ENCODE measurements at places on chromosomes 2 and 18. TPM values are rescaled to one million over a fixed set of nuclear protein-coding genes. Genes with fewer than 3 reads are reported as not detected.

GRCh38 chr2:167686691-167687090, 560.7 kb downstream of the STK39 start:
- DNase-seq = no peak

GRCh38 chr2:48826986-48827385, 71.5 kb upstream of the LHCGR start:
- DNase-seq = no peak

- DNase-seq = no peak
These were observed 26.1 kb downstream of the SLC39A10 start for GRCh38 chr2:195683174-195683573.

- no peak for DNase-seq
These were observed 124.1 kb upstream of the FIGN start for GRCh38 chr2:163859951-163860350.

DNA sequence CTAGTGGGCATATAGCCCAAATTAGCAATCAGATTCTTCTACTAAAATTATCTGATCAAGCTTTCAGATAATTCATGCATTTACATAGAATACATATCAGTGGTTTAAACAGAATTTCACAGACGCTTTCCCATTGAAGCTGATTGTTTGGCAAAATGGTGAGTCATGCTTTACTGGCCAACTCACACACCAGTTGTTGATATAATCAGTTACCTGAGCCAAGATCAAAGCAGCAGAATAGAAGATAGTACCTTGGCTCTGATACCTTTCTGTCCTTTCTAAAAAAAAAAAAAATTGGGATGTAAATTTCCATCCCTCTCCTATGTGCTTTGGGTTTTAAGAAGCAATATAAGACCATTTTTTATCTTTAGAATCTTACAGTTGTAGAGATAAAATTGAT, 178.0 kb downstream of the MCFD2 start:
- DNase-seq = no peak

DNA sequence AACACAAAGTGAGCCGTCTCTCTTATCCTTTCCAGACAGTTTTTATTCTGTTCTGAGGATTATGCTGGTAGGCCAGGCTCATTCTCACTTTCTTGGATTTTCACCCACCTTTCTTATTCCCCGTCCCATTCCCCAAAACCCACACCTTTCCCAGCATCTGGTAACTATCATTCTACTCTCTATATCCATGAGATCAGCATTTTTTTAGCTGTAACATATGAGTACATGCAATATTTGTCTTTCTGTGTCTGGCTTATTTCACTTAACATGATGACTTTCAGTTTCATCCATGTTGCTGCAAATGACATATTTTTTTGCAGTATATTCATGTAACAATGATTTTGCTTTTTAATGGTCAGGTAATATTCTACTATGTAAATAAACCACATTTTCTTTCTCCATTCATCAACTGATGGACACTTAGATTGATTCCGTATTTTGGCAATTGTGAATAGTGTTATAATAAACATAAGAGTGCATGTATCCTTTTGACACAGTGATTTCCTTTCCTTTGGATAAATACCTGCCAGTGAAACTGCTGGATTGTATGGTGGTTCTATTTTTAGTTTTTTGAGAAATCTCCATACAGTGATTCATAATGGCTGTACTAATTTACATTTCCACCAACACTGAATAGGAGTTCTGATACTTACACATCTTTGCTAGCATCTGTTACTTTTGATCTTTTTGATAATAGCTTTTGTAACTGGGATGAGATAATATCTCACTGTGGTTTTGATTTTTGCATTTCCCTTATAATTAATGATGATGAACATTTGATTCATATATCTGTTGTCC, 289.3 kb downstream of the RPRM start:
- no peak for DNase-seq

- DNase-seq = no peak
These were observed 56.4 kb downstream of the THADA start for GRCh38 chr2:43539436-43539835.

DNA sequence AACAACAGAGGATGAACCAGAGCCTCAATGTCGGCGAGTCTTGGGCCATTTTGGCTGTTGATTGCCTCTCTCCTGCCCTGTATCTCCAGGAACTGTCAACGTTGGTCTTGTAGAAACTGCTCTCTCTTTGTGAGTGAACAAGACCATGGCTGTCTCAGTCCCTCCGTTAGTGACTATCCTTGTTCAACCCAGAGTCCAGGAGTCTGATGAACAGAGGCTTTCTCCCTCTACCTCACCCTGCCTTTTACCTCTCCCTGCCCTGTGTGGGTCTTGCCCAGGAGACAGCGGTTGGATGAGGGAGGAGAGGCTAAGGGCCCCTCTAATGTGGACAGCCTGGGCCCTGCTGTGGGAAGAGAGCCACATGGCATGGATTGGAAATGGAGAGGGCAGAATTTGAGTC, 32.8 kb downstream of the INPP4A start:
- no peak for DNase-seq

GRCh38 chr18:49993299-49993698, 180.0 kb upstream of the ACAA2 start:
- DNase-seq = no peak

- no peak for DNase-seq
These were observed 26.9 kb upstream of the INSIG2 start for GRCh38 chr2:118061135-118061955.

DNA sequence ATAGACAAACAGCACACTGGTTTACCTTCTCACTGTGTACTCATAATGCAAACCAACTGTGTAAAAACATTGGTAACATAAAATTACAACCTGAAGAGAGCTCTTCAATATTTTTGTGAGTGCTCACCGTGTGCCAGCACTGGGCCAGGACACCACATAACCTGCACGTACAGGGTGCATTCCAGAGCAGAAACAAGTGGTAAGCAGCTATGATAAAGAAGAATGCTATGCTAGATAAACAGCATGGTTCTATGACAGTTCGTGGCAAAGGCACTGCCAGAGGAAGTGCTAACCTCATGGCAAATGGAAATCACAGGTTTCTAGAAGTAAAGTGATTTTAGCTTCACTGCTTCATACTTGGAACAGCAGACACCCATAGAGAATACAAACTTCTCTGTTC, 343.5 kb downstream of the MTX2 start:
- DNase-seq = no peak

DNA sequence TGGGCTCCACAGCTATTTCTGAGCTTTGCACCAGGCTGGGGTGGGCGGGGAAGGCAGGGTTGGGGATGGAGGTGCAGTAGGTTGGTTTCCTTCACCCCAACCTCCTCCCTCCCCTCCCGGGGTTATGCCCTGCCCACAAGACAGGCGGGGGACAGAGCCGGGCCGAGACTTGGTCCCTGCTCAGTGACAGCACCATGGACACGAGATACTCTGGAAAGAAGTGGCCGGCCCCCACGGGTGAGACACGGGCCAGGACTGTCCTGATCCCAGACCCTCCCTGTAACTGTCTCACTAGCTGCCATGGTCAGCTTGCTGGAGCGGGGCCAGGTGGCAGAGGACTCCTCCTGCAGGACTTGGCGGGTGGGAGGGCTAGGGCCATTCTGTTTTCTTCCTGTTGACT, 59.7 kb downstream of the DYSF start:
- no peak for DNase-seq

GRCh38 chr2:43169099-43169945, 57.1 kb downstream of the ZFP36L2 start:
- DNase-seq = peak; percentile 63

- DNase-seq = no peak
These were observed 360.1 kb upstream of the CHAC2 start for GRCh38 chr2:53407363-53408080.

DNA sequence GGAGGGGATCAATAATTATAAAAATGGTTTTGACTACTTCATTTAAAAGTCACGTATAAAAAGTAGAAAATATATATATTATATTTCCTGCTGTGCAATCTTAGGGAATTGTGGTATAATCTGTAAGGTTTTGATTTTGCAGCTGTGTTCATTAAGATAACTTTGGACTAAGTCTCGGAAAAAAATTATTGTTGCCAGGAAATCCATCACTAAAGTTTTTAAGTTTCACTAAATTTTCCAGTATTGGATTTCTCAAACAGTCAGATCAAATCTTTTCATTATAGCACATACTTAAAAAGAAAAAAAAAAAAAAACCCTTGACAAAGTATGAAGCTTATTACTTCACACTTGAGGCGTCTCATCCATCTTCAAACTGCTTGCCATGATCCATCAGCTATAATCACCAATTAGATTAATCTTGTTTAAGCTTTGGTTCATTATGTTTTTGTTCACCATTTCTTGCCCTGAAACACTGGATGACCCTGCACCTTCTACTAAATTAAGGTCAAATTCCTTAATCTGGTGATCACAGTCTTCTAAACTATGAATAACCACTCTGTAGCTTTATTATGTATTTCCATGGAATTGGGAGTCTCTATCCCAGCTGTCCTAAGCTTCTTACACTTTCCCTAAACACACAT, 326.6 kb upstream of the COL3A1 start:
- DNase-seq = no peak

GRCh38 chr18:49650426-49650891, 88.6 kb downstream of the LIPG start:
- DNase-seq = no peak

DNA sequence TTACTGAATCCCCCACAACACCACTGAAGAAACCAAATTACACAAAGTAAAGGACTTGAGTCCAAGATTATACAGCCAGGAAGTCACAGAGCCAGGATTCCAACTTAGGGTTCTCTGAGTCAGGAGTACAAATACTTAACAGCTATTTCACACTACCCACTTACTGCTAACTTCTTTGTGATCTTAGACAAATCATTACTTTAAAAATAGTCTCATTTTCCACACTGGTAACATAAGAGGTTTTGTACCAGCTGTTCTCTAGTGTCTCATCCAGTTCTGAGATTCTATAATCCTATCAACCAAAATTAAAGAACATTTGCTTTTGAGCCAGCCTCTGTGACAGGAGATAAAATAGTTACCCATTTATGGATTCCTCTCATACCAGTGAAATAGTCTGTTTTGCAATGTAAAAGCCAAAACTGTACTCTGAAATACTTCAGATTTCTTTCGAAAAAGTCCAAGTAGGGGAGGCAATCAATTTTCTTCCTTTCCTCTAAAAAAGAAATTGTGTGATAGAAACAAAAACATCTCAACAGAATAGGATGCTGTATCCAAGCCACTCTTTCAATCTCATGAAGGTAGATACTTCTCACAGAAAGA, 157.6 kb downstream of the LRATD1 start:
- DNase-seq = no peak

GRCh38 chr2:132824716-132825115, 154.7 kb upstream of the LYPD1 start:
- no peak for DNase-seq

DNA sequence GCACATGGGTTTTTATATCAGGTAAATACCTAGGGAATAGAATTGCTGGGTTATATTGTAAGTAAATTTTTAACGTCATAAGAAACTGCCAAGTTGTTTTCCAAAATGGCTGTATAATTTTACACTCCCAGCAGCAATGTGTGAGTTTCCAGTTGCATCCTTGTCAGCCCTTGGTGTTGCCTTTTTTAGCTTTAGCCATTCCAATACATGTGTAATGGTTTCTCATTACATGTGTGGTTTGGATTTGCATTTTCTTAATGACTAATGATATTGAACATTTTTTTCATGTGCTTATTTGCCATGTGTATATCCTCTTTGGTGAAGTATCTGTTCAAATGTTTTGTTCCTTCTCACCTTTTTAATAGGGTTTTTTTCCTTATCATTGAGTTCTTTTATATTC, 70.8 kb downstream of the ABI2 start:
- DNase-seq = no peak

DNA sequence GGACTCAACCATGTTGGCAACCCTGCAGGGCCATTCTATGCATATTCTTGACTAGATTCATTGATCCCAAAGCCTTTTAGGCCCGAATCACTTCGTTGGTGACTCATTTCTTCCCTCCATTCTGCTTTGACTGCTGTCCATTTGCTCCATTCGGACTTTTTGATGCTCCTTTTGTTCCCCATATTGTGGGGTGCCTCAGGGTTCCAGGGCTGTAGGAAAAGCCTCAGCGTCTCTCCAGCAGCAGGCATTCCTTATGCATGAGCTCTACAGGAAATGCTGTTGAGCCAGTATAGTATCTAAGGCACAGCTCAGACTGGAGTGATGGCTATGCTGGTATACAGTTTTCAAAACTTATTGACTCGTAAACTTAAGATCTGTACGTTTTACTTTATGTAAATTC, 292.6 kb downstream of the PRKCE start:
- no peak for DNase-seq

- no peak for DNase-seq
These were observed 182.1 kb upstream of the ZEB2 start for GRCh38 chr2:144702051-144702450.

- DNase-seq = no peak
These were observed 1.6 kb upstream of the MAP2 start for GRCh38 chr2:209422191-209422754.

GRCh38 chr2:128362176-128362888, 43.7 kb upstream of the HS6ST1 start:
- DNase-seq = peak; percentile 2

DNA sequence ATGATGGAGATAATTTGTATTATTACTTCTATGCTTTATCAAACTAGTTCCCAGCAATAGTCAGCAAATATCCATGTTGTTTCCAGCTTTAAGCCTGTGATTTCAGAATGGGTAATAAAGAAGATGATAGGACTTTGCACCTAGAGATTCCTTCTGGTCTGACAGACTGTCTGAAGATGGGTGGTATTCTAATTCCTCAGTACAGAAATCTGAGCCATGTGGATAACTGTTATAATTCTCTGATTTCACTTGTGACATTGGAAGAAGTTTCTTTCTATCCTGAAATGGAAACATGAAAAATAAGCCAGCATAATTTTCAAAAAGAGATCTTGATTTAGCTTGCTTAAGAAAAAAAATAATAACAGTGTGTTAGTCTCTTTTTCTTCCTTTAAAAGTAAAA, 130.1 kb downstream of the ZNF804A start:
- no peak for DNase-seq

- no peak for DNase-seq
These were observed 28.7 kb downstream of the MGAT4A start for GRCh38 chr2:98702127-98702802.

DNA sequence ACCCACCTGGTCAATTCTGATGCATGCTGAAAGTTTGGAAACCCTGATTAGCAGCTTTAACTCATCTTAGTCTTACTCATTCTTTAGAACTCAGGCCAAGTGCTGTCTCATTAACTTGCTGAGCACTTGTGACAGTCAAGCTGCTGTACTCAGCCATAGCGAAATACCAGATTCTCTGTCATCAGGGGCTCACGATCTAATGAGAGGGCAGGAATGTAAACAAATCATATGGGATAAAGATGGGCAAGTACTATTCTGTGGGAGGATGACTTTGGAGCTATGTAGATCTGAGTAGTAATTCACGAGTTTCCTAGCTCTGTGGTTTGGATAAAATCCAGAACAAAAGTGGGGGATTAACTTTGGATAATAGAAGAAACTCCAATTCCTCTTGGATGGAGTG, 376.6 kb downstream of the HRH4 start:
- no peak for DNase-seq

- no peak for DNase-seq
These were observed 43.4 kb downstream of the COMMD1 start for GRCh38 chr2:61948661-61949457.

Gene INHA
- not detected for total RNA-seq

Gene MC4R
- not detected for total RNA-seq

Gene IL37
- total RNA-seq = not detected

Gene ITPRIPL1
- 35.9 TPM for total RNA-seq

Gene FEV
- total RNA-seq = not detected

Gene SATB2
- total RNA-seq = 0.06 TPM

Gene SLC14A1
- total RNA-seq = 3.5 TPM

Gene HOXD13
- total RNA-seq = not detected

Gene LIPG
- 0.09 TPM for total RNA-seq

Gene RESP18
- total RNA-seq = not detected
